ENCODE measurements at places on chromosomes 5 and 9. TPM values are rescaled to one million over a fixed set of nuclear protein-coding genes. Genes with fewer than 3 reads are reported as not detected.

GRCh38 chr5:77867194-77867691 lies 91.1 kb upstream of the TBCA start:
- ATAC-seq: peak; percentile 61

GRCh38 chr5:160315968-160316367 lies 3.6 kb upstream of the CCNJL start:
- no peak for ATAC-seq

- ATAC-seq: no peak
These were observed 63.3 kb downstream of the GALNT10 start for GRCh38 chr5:154253807-154254206.

DNA sequence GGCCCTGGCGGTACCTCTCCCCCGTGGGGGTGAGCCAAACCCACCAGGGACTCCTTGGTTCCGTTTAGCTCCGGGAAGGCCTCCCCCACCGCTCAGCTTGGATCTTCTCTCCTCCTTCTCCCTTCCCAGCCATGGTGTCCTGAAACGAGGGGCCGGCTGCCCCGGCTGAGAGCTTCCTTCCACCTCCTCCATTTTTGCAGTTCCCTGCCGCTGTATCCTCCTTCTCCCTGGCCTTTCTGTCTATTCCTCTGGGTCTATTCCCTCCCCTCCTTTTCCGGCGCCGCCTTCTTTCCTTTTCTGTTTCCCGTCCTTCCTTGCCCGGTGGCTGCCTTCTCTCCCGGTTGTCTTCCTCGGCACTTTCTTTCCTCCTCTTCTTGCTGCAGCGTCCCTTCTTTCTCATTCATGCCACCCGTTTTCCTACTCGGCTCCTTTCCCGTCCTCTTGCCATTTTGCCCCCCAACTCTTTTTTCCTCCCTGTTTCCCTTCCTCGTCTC lies 110.4 kb downstream of the LIFR start:
- no peak for ATAC-seq

DNA sequence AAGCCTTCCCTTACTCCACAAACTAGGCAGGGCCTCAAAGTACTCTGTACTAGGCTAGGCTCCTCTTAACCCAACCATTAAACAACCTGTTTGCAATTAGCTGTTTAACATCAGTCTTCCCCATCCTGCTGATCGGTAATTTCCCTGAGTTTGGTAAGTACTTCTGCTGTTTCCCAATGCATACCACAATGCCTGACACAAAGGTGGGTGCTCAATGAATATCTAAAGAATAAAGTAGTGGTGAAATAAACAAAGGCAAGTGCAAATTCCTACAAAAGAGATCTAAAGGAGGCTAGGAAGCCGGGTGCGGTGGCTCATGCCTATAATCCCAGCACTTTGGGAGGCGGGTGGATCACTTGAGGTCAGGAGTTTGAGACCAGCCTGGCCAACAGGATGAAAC lies 25.0 kb downstream of the FBXW2 start:
- no peak for ATAC-seq

DNA sequence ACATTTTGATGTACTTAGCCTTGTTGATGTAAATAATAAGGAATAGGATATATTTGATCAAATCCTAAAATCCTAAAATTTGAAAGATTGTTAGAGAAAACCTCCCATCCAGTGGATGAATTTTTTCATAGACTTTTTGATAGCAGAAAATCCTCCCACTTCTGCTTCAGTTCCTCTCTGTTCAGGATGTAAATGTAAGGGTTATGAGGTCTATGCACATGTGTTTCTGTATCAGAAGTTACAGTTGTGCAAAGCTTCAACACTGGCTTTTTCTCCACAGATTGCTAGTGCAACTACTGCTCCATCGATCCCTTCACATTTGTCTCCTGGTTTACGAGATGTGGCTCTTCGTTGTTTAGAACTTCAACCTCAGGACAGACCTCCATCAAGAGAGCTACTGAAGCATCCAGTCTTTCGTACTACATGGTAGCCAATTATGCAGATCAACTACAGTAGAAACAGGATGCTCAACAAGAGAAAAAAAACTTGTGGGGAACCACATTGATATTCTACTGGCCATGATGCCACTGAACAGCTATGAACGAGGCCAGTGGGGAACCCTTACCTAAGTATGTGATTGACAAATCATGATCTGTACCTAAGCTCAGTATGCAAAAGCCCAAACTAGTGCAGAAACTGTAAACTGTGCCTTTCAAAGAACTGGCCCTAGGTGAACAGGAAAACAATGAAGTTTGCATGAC lies 16.0 kb upstream of the SETD9 start:
- ATAC-seq: no peak

DNA sequence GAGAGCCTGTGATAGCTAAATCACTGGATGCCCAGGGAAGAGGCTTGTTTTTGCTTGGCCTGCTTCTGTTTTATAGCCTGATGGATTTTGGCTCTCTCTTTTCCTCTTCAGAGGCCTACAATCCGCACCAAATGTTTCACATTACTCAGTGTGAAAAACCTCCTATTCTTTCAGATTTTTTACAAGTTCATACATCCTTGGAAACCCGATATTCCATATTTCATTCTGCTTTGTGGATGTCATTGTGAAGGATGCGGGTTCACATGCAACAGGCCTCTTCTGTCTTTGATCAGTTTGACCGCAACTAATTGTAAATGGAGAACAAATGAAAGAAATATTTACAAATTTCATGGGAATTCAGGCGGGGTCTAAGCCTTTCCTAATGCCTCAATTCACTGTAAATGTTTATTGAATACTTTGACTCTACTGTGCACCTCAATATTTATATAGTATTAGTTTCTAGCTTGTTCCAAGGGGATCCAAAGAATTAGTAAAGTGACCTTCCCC lies 269.9 kb downstream of the DMRT2 start:
- ATAC-seq: no peak

DNA sequence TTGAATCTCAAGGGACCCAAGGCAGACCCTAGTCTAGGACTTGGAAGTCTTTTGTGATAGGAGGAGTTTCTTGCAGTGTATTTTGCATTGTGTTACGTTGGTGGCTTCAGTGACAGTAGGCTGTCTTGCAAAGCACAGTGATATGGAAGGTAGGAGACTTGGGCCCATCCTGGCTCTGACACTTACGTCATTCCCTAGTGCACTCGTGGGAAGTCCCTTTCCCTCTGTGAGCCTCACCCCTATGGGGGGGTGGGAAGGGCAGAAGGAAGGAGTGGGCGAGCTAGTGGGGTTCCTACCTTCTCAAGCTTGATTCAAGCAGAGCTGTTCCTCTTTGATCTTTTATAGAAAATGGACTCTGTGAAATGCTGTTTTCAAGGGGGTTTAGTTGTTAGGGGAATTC lies 9.2 kb upstream of the TEX53 start:
- no peak for ATAC-seq

DNA sequence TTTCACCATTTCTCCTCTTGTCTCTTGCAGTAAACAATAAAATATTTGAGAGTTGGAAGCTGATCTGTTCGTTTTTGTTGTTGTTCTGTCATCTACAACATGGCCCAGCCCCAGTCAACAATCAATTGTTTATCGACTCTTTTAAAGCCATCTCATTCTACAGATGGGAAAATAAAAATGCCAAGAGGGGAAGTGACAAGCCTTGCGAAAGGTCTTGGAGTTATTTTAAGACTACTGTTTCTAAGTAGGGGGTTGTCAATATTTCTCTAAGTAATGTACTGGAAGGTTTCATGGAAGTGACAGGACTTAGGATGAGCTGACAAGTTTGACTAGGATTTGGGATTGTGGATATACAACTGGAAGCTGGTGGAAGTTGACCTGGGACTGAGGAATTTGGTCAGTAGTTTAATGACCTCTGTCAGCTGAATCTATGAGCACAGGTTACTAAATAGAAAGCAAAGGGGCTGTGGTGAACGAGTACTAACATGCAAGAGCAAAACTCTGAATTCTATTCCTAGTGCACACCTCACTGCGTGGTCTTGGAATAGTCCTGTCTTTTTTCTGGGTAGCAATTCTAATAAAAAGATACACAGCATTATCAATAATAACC lies 57.5 kb upstream of the ADRB2 start:
- ATAC-seq: no peak

DNA sequence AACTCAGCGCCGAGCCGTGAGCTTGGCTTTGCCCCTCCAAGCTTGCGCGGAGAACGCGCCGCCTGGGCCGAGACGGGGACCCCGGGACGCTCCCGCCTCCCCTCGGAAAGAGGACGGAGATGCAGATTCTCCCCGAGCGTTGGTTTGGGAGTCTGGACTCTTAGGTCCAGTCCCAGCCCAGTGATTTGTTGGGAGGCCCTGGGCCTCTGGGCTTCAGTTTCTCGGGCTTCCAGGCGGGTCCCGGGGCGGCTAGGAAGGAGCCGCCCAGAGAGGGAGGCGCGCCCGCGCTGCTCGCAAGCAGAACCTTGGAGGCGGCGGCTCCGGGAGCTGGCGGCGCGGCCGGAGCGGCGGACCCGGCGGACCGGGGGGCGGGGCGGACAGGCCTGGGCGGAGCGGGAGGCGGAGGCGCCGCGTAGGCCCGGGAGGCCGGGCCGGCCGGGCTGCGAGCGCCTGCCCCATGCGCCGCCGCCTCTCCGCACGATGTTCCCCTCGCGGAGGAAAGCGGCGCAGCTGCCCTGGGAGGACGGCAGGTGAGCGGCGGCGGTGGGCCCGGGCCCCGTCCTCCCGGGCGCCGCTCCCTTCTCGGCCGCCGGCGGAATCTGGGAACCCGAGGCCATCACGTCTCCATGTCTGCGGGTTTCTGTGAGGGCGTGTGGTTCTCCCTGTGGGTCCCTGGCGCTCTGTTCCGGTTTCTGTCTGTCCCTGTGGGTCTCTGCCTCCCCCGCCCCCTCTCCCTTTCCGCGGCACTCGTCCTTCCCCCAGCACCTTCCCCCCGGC lies at the start of gene B4GALT7:
TSS of gene B4GALT7 (plus strand) at position 402 of the 777 bp plus-strand sequence. CDS start at position 481, 79 bp downstream.
- peak; percentile 95 for ATAC-seq

- peak; percentile 37 for ATAC-seq
These were observed 41.5 kb downstream of the SH3PXD2B start for GRCh38 chr5:172412724-172413286.

DNA sequence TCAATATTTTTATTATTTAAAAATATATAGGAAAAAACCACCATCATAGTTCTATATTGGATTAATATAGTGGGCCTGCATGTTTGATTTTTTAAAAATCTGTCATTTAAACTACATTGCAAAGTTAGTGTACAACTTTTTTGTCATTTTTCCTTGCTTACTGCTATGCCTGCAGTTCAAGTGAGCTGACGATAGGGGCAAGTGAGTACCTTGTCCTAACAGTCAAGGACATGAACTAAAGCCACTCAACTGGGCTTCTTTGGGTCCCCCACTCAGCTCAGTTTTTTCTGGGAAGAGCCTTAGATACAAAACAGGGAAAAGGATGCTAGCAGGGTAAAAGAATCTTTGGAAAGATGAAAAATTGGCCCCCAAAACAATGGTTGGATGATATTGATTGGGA lies 269.9 kb downstream of the MAN2A1 start:
- no peak for ATAC-seq

- ATAC-seq: no peak
These were observed 139.0 kb downstream of the BOD1 start for GRCh38 chr5:173477345-173478040.

DNA sequence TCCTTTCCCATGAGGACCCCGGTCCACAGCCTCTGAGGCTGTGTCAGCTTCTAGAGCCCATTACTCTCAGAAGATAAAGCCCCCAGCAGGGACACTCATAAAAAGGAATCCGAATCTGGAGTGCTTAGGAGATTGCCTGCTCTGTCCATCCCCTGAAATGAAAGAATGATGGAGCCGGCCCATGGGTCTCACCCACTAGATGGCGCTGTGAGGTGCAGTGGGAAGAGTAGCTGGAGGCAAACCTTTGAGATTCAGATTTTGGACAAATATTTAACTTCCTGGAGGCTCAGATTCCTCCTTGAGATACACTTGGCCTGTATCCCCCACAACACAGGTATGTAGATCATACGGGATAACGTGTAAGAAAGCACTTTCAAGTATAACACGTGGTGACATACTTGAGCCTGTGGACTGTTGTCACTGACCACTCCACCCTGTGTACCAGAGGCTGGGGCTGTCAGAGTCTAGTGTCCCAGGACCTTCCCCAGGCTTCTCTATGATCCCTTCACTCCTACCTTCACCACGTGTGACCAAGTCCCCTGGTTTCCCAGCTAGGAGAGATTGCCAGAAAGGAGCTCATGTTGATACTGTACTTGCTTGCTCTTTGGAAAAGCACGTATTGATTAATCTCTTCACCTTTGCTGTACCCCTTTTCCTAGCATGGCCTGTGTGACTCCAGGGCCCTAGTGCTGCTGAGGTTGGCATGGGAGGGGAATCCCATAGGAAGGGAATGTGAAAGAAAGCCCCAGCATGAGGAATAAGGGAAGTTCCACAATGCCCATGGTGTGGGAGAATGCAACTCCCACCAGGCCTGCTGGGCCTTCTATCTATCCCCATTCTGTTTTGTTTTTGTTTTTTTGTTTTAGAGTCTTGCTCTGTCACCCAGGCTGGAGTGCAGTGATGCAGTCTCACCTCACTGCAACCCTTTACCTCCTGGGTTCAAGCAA lies 32.1 kb downstream of the TRMO start:
- no peak for ATAC-seq

DNA sequence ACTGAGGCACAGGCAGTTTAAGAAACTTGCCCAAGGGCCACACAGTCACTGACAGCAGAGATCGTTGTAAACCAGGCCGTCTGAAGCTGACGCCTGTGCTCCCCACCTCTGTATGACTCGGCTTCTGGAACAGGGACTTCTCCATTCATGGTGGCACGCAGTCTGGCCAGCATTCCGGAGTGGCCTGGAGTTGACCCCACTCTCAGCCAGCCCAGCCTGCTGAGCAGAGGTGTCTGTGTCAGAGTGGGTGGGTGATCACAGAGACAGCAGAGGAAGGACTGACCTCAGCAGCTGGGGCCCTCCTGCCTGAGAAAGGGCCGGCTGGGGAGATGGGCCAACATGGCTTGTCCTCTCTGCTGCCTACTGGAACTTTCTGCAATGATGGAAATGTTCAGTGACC lies 12.6 kb downstream of the LRSAM1 start:
- ATAC-seq: no peak

- ATAC-seq: peak; percentile 43
These were observed 1.1 kb downstream of the VLDLR start for GRCh38 chr9:2622461-2623287.

DNA sequence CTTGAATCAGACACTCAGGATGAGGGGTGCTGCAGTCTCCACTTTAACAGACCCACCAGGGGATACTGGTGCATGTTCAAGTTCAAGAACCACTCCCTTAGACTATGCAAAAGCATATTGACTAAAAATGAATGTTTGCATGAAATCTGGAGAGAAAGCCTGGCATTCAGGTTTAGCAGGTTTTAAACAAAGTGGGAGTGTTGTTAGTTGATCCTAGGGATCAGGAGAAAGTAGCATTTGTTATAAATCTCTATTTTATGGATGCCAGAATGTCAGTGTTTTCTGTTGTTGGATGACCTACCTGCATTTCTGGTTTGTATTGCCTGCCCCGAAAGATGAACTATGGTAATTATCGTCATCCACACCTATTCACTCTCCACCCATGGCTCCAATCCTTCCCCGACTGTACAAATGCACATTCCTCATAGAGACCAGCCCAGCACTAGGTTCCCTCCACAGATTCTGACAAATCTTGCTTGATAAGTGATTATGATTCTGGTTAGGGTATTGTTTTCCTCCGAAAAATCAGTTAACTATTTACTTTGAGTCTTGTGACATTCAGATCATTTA lies 17.2 kb downstream of the TMEM252 start:
- ATAC-seq: no peak

- no peak for ATAC-seq
These were observed 45.2 kb upstream of the PITX1 start for GRCh38 chr5:135079099-135079681.

Gene TLE1
- 38.2 TPM for total RNA-seq

Gene LRRC70
- 1.4 TPM for total RNA-seq

Gene PTGDS
- 21.5 TPM for total RNA-seq

Gene AQP7
- 3.0 TPM for total RNA-seq

Gene OTULIN
- 20.1 TPM for total RNA-seq

Gene PRSS3
- total RNA-seq: not detected

Gene SPRY4
- total RNA-seq: 4.3 TPM

Gene SLC23A1
- 1.0 TPM for total RNA-seq

Gene FREM1
- 0.42 TPM for total RNA-seq

Gene SLC6A18
- not detected for total RNA-seq

Gene PPP3R2
- 0.17 TPM for total RNA-seq
